T-helper 2 cell treated with Interferon-gamma antibody and Interleukin-4, amounts not matched to agents 5 μg/mL and 100 μg/mL, for 36 hours (primary cell): ENCODE measurements at places on chromosomes 7 and 10.

GRCh38 chr10:120749072-120749471 lies 102.1 kb upstream of the WDR11 start:
- DNase-seq = no peak

GRCh38 chr7:55531536-55531935 lies 40.8 kb downstream of the VOPP1 start:
- no peak for DNase-seq

DNA sequence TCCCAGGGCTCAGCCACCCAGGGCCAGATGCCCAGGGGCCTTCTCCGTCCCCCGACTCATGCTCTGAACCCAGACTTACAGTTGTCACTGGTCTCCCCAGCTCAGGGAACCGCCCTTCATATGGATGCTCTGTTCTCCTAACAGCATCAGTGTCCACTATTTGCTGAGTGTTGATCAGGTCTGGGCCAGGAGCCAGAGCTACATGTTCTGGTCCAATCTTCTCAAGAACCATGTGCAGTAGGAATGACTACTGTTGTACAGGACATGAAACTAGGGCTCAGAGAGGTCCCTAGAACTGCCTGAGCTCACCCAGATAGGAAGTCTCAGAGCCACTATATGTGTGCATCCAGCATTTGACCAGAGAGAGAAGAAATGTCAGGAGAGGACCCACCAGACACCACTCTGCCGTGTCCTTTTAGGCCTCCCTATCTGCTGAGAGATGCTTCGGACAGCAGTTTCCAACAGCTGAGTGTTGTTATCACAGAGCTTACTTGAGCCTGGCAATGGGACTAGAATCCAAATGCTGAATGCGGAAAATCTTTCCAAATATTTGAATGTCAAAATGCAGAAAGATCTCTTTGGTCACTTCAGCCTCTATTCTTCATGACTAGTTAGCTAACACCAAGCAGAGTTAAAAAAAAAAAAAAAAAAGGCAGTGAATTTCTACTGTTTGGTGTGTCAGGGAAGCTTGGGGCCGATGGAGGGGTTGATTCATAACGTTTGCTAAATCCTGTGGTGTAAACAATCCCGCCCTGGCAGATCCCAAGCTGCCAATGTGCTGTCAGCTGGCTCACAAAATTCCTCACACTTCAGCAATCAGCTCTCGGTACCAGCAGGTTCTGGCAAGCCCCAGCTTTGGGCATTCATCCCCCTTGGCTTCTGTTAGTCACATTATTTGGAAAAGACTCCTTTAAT lies 246.1 kb downstream of the TNS3 start:
- no peak for DNase-seq

DNA sequence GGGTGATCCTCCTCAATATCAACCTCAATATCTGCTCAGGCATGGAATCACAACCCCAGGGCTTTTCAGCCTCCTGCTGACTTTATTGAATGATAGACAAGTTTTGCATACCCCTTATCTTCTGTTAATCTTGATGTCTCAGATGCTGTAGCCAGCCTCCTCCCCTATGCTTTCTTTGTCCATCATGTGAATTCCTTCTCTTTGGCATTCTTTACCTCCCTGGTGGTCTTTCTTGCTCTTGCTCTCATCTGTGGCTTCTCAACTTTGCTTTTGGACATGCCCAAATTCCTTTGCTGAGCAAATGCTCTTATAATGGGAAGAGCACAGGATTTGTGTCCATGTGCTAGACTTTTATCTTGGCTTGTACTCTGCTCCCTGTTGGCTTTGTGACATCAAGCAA lies 73.4 kb upstream of the FAM13C start:
- DNase-seq = no peak

DNA sequence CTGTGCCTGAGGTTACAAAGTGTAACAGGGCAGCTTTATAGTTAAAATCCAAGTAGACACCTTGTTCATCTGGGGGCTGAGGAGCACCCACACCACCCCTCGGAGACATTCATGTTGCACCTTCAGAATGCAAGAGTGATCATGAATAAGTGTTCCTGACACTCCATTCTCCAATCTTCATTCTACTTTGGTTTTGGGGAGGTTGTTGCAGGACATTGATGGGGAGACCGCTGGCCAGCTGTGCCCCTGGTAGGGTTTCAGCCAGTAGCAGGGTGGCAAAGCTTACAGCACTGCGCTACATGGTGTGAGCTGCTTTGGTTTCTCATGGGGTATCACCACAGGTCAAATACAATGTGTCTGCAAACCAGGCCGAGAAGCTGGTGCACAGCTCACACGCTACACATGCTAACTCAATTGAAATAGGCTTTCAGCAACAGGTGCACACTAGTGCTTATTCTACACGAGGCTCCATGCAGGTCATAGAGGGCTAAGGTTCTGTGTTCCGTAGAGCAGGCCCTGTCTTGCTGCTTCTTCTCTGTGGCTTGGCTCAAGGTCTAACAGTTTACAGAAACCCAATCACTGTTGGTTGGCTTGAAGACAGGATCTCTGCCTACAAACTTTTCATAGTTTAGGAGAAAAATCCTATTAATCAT lies 317.4 kb upstream of the ZNF32 start:
- DNase-seq = no peak
